ENCODE measurements at places on chromosomes 1 and 21. TPM values are rescaled to one million over a fixed set of nuclear protein-coding genes. Genes with fewer than 3 reads are reported as not detected.
A peak's percentile ranks its signal among the peaks of the same experiment; 100 is the strongest.

- H3K4me1 ChIP-seq: no peaks in the 10 kb centered on the region
- H3K36me3 ChIP-seq: no peaks in the 10 kb centered on the region
- H3K4me3 ChIP-seq: no peak overlapping the region
Measured at GRCh38 chr1:164982545-164982944, 374.0 kb downstream of the LMX1A start.

DNA sequence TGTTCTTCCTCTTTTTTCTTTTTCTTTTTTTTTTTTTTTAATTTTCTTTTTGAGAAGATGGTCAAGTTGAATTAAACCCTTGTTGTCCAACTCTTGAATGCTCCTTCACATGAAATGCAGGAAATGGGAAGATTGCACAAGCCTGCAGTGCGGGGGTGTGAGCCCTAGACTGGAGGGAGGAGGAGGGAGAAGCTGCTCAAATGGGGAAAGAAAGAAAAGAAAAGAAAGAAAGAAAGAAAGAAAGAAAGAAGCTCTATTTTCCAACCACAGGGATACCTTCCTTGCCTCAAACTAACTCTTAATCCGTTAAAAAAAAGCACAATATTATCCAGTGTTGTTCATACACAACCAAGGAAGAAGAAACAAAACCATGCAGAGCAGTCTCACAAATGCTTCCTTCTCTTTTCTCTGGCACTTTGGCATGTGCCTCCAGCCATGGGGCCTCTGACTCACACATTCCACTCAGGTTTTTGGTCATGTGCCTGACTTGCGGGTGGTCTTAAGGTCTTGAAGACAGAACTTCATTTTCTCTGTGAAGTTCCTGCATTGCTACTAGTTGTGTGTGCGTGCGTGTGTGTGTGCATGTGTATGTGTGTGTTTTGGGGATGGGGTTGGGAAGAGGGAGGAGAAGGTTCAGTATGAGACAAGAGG is 276.1 kb downstream of the RPS6KC1 start:
- no peaks in the 10 kb centered on the region for H3K36me3 ChIP-seq
- no peaks in the 10 kb centered on the region for H3K4me1 ChIP-seq
- no peaks in the 10 kb centered on the region for H3K27me3 ChIP-seq
- no peak overlapping the region for H3K27ac ChIP-seq
- H3K4me3 ChIP-seq: no peak overlapping the region

Gene WNT2B
- 4.7 TPM for total RNA-seq

Gene ELAVL4
- not detected for total RNA-seq

- H3K4me1 ChIP-seq: no peaks in the 10 kb centered on the region
- no peak overlapping the region for H3K27ac ChIP-seq
- no peak for DNase-seq
- H3K27me3 ChIP-seq: no peaks in the 10 kb centered on the region
Measured at GRCh38 chr1:87513255-87513654, 184.6 kb downstream of the LMO4 start.

Gene KAZN
- 60.8 TPM for total RNA-seq

DNA sequence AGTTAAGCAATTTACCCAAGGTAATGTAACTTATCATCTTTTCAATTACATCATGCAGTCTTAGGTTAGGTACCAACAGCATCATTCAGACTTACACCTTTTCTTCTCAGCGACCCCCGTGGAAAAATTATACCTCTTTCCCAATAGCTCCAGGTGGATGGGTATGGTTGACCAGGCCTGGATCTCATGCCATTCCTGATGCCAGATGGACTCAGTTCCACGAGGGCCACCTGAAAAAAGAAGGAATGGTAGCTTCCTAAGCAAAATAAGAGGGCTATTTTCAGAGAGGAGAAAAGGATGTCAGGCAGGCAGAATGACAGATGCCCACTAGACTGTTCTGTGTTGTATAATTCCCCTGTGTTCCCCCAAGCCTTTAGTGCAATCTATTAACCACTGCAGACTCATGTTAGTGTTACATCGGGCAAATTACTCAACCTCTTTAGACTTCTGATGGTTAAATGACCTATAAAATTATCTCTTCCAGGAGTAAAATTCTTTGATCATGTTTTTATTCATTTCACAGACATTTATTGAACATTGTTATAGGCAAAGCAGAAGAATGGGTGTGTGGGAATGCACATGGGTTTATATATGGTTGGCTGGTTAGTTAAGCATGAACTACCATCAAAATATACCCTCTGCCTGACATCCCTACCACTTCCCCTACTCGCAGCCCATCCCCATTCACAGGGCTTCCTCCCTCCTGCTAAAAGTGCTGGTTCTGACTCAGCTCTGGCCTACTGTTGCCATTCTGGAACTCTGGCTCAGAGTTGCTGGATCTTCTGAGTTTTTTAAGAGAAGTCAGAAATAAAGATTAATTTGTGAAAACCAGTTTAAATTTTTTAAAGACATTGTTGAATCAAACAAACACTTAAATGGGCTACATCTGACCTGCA is 10.6 kb upstream of the MYSM1 start:
- no peak overlapping the region for H3K4me3 ChIP-seq
- no peak overlapping the region for H3K27ac ChIP-seq
- no peaks in the 10 kb centered on the region for H3K36me3 ChIP-seq

DNA sequence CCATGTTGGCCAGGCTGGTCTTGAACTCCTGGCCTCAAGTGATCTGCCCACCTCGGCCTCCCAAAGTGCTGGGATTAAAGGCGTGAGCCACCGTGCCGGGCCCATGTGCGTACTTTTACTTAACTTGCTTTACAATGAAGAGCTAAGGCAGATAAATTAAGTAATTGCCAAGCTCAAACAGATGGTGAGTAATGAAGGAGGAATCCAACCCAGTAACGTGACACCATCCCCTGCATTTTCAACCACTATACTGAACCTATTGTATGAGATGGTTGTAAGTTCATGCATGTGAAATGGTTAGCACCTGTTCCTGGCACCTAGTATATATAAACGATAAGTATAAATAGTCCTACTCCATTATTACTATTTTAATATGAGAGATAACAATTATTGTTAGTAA is 588.0 kb upstream of the BEND5 start:
- H3K27ac ChIP-seq: no peak overlapping the region
- no peak overlapping the region for H3K4me3 ChIP-seq
- no peak for DNase-seq
- no peaks in the 10 kb centered on the region for H3K4me1 ChIP-seq
- H3K36me3 ChIP-seq: no peaks in the 10 kb centered on the region

DNA sequence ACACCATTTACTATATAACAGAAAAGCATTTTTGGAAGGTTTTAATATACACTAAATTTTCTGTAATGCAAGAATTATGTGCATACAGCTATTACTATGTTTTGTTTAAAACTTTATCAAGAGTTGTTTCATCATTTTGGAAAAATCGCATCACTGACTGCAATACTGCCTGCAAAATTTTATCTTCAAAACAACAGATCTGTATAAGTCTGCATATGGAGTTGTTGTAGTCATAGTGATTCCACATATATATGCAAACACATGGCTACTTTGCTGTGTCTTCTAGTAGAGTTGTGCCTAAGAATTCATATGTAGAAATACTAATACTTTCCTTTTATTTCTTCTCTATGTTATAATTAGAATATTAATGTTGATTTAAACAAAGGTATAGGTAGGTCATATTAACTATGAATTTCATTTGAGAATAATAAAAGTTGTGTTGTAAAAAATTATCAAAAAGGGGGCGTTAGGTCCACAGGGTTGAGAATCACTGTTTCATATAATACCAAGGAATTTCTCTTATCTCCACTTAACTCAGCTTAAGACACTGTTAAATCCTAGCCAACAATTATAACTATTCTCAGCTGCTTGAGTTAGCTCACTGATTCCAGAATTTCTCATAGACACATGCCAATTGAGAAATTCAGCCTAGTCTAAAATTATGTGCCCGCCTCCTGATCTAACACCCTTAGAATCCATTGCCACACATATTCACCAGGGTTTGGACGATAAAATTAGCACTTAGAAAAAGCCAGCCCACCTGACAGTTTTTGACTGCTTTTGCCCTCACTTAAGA is 22.9 kb upstream of the LAMC1 start:
- H3K36me3 ChIP-seq: no peaks in the 10 kb centered on the region
- no peak overlapping the region for H3K27ac ChIP-seq
- no peaks in the 10 kb centered on the region for H3K27me3 ChIP-seq
- H3K4me3 ChIP-seq: no peak overlapping the region
- H3K4me1 ChIP-seq: no peaks in the 10 kb centered on the region
- no peak for DNase-seq

GRCh38 chr1:245888809-245889208 is 618.3 kb downstream of the SMYD3 start:
- H3K4me3 ChIP-seq: no peak overlapping the region
- H3K27ac ChIP-seq: no peak overlapping the region
- H3K36me3 ChIP-seq: no peaks in the 10 kb centered on the region
- no peaks in the 10 kb centered on the region for H3K27me3 ChIP-seq
- DNase-seq: peak; percentile 25

Gene ATF3
- 12.8 TPM for total RNA-seq

GRCh38 chr1:56566061-56566744 is 13.2 kb downstream of the PLPP3 start:
- H3K4me3 ChIP-seq: peak overlapping the region; percentile 5
- H3K27me3 ChIP-seq: no peaks in the 10 kb centered on the region
- peaks cover 57% of the 10 kb centered on the region for H3K4me1 ChIP-seq
- H3K36me3 ChIP-seq: no peaks in the 10 kb centered on the region

GRCh38 chr1:230000493-230001184 is 66.4 kb upstream of the GALNT2 start:
- DNase-seq: no peak
- H3K4me3 ChIP-seq: no peak overlapping the region
- no peak overlapping the region for H3K27ac ChIP-seq
- no peaks in the 10 kb centered on the region for H3K27me3 ChIP-seq
- peaks cover 3% of the 10 kb centered on the region for H3K4me1 ChIP-seq

GRCh38 chr1:236141447-236142252 is 689 bp upstream of the GPR137B start:
- H3K27ac ChIP-seq: peak overlapping the region; percentile 43
- DNase-seq: peak; percentile 83
- H3K4me1 ChIP-seq: no peaks in the 10 kb centered on the region
- peaks cover 4% of the 10 kb centered on the region for H3K27me3 ChIP-seq

- H3K27me3 ChIP-seq: no peaks in the 10 kb centered on the region
- no peak overlapping the region for H3K27ac ChIP-seq
- no peaks in the 10 kb centered on the region for H3K4me1 ChIP-seq
- no peak overlapping the region for H3K4me3 ChIP-seq
- DNase-seq: no peak
- no peaks in the 10 kb centered on the region for H3K36me3 ChIP-seq
Measured at GRCh38 chr1:186974774-186975181, 146.0 kb downstream of the PLA2G4A start.

DNA sequence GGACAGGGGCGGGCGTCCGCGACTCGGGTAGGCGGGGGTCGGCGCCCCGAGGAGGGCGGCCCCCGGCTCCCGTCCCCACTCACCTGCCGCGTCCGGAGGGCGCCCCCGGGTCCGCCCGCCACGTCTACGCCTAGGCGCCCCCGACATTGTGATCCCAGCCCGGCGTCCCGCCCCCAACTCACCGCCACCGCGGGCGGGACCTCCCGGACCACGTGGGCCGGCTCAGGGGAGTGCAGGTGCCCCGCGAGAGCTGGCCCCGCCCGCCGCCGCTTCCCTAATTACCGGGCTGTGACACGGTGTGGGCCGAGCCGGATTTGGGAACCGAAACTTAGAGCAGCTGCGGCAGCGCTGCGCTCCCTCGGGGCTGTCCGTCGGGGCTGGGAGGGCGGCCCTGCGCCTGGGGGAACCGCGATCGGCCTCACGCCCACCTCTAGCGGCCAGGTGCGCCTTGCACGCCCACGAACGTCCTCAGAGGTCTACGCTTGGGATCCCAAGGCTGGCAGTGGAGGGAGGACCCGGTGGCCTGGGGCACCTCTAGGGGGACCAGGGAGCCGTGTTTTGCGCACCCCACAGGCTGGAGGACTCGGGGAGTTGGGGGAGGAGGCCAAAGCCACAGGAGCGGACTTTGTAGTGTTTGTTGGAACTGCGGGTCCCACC is 521 bp upstream of the NADK start:
- DNase-seq: peak; percentile 66
- H3K36me3 ChIP-seq: no peaks in the 10 kb centered on the region
- H3K27me3 ChIP-seq: no peaks in the 10 kb centered on the region
- H3K27ac ChIP-seq: peak overlapping the region; percentile 89
- no peaks in the 10 kb centered on the region for H3K4me1 ChIP-seq
- peak overlapping the region; percentile 46 for H3K4me3 ChIP-seq

Gene AMIGO1
- total RNA-seq: 8.5 TPM

Gene MMP23B
- total RNA-seq: 7.1 TPM

GRCh38 chr1:44962729-44963128 is 23.7 kb downstream of the EIF2B3 start:
- H3K27ac ChIP-seq: no peak overlapping the region
- no peaks in the 10 kb centered on the region for H3K36me3 ChIP-seq
- no peaks in the 10 kb centered on the region for H3K27me3 ChIP-seq
- H3K4me1 ChIP-seq: no peaks in the 10 kb centered on the region

Gene RXFP4
- total RNA-seq: not detected

- no peaks in the 10 kb centered on the region for H3K27me3 ChIP-seq
- no peak overlapping the region for H3K27ac ChIP-seq
- no peaks in the 10 kb centered on the region for H3K4me1 ChIP-seq
- H3K36me3 ChIP-seq: no peaks in the 10 kb centered on the region
- no peak overlapping the region for H3K4me3 ChIP-seq
Measured at GRCh38 chr1:10561955-10562354, 87.2 kb downstream of the PEX14 start.

DNA sequence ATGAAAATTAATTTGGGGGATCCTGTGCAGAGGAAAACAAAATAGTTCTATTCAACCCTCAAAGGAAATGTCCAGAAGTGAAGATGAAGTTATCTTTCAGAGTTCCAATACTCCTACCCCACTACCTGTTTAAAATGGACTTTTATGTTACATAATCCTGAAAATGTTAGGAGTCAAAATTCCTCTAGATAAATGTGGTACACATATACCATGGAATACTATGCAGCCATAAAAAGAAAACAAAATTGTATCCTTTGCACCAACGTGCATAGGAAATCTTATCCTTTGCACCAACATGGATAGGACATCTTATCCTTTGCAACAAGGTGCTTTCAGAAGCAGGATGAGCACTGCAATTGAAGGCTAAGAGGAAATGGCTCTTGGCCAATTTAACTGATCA is 245.2 kb downstream of the LTN1 start:
- no peaks in the 10 kb centered on the region for H3K36me3 ChIP-seq
- H3K4me3 ChIP-seq: no peak overlapping the region
- no peak for DNase-seq
- no peaks in the 10 kb centered on the region for H3K27me3 ChIP-seq
- H3K4me1 ChIP-seq: no peaks in the 10 kb centered on the region
- no peak overlapping the region for H3K27ac ChIP-seq

- no peaks in the 10 kb centered on the region for H3K36me3 ChIP-seq
- no peak for DNase-seq
- peaks cover 24% of the 10 kb centered on the region for H3K4me1 ChIP-seq
- no peaks in the 10 kb centered on the region for H3K27me3 ChIP-seq
- H3K27ac ChIP-seq: peak overlapping the region; percentile 10
Measured at GRCh38 chr1:207842506-207842905, 68.4 kb downstream of the CD34 start.

Gene GLIS1
- total RNA-seq: 3.3 TPM

GRCh38 chr1:226981386-226981817 is 41.3 kb downstream of the COQ8A start:
- DNase-seq: peak; percentile 40
- H3K36me3 ChIP-seq: peaks cover 9% of the 10 kb centered on the region
- H3K4me3 ChIP-seq: no peak overlapping the region
- H3K27me3 ChIP-seq: no peaks in the 10 kb centered on the region
- no peak overlapping the region for H3K27ac ChIP-seq

- no peak overlapping the region for H3K4me3 ChIP-seq
- no peaks in the 10 kb centered on the region for H3K36me3 ChIP-seq
- no peaks in the 10 kb centered on the region for H3K27me3 ChIP-seq
- H3K27ac ChIP-seq: no peak overlapping the region
- no peaks in the 10 kb centered on the region for H3K4me1 ChIP-seq
Measured at GRCh38 chr1:189726806-189727205, 750.9 kb downstream of the BRINP3 start.

All from kidney (tissue), 22 donors.